ENCODE measurements at places on chromosomes 7 and 10.

DNA sequence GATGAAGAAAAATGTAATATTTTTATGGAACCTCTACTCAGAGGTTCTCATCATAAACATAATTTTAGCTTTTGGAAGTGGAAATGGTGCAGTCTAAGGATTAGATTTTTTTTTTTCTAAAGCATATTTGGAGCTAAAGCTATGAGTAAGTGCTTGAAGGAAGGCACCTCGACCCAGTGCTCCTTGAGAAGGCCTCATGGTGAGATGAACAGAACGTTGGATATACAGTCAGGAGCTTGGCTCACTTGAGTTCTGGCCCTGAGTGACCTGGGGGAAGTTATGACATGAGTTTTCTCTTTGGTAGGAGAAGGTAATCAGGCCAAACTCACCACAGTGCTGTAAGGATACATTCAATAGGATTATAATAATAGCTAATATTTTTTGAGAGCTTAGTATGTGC lies 163.3 kb downstream of the JCAD start:
- DNase-seq: no peak

DNA sequence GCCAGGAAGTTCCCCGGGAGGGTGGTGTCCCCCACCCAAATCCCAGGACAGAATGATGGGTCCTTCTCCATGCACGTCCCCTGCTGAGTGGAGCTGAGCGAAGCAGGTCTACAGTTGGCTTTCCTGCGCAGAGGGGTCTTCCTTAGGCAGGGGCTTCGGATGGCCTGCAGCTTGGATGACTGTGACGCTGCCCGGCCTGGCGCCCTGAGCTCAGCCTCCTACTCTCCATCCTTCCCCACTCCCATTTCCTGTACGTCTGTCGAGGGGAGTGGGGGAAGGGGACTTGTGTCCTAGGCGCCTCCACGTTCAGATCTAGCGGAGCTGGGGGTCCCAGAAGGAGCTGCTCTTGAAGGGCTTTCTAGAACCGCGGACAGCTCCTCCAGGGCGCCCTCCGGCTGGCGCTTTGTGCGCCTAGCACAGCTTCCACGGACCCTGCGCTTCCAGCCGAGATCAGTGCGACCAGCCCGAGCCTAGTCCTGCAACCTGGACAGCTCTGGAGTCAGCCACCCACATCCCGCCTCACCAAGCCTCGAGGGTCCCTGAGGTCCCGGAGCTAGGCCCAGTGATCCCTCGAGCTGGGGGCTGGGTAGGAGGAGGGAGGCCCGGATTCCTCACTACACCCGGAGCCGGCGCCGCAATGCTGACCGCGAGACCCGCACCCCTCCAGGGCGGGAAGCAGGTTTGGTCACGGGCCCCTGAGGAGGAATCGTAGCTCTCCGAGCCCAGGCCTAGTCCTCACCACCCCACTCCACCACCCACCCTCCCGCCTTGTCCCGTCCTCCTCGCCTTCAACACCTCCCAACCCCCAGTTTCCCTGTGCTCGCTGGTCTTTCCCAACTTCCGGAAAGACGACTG lies 1.9 kb downstream of the GRID1 start:
- no peak for DNase-seq

- no peak for DNase-seq
Observed at GRCh38 chr7:84841809-84842208, 345.0 kb downstream of the SEMA3D start.

DNA sequence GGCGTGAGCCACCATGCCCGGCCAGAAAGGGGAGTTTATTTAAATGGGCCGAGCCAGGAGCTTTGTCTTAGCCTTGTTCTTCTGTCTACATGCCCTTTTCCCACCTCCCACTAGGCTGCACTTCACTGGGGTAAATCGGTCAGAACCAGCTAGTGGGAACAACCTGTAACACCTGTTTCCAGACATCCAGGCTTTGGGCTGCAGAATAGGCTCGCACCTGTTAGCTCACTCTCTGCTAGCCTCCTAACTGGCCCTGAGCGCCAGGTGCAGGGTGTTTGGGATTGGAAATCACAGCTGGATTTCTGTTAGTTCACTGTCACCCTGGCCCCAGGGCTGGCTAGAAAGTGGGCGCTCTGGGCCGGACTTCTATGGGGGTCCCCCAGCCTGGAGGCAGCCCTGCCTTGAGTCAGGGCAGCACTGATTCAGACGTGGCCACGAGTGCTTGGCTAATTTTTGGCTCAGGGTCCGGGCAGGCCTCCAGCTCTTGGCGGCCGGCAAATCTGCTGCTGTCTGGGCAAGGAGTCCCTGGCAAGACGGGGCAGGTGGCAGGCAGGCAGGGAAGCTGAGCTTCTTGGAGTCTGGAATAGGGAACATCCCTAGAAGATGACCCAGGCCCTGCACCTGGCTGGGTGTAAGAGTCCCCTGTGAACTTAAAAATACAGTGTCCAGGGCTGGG lies 48.6 kb downstream of the GTF2IRD1 start:
- DNase-seq: no peak

- no peak for DNase-seq
Observed at GRCh38 chr7:120723465-120724385, 134.2 kb downstream of the TSPAN12 start.

DNA sequence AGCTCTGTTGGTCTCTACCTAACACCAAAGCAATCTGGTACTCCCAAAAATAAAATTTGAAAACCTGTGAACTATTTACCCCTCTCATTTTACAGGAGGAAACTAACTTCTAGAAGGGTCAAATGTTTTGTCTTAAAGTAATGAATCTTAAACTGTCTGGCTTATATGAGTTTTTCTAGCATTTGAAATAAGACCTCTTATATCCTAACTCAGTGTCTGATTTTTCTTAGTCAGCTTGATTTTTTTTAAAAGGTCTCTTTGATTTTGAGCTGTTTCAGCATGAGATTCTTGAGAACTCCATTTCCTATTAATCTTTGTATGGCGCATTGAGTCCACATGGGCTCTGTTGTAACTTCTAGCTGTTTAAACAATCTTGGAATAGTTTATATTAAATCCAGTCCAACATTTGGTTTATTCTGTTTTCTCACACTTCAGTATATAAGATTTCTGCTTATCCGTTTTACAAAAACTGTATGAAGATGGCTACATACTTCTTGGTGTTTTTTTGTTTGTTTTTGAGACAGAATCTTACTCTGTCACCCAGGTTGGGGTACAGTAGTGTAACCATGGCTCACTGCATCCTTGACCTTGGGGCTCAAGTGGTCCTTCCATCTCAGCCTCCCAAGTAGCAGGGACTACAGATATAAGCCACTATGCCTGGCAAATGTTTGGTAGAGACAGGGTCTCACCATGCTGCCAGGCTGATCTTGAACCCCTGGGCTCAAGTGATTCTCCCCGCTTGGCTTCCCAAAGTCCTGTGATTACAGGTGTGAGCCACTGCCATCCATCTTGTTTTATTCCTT lies 91.1 kb downstream of the PPP1R9A start:
- no peak for DNase-seq

DNA sequence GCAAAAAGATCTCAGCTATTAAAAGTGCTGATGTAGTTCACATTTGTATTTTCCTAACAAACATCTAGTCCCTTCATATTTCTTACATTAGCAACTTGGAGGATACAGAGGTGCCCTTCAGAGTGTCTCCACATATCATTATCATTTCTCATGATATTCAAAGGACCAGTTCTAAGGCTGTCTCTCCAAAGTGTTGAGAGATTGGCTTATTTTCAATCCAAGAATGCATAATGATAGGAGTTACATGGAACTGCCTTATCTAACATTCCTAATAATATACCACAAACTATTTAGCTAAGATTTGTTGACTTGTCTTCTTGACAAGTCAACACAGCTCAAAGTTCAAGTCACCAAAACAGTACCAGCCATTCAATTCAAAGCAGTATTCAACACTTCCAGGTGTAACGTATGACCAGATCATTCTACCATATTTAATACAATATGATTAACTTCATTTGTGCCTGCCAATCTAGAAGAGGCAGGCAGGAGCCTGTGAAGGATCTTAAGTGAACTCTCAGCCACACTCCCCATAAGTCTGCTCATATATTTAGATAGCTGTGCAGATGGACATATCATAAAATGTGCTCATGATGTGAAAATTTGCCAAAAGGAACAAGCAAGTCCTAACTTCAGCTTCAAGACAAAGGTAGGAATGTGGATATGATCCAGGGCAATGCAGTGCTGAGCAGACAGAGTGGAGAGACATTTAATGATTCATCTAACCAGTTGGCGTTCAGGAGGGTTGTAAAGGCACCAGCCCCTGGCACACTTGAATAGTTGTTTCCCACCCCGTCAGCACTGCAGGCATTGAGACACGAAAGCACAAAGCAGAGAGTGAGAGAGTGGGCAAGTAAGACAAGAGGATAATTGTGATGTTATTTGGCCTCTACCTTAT lies 108.3 kb downstream of the MTERF1 start:
- no peak for DNase-seq

- no peak for DNase-seq
Observed at GRCh38 chr7:22681852-22682657, 44.9 kb upstream of the IL6 start.

DNA sequence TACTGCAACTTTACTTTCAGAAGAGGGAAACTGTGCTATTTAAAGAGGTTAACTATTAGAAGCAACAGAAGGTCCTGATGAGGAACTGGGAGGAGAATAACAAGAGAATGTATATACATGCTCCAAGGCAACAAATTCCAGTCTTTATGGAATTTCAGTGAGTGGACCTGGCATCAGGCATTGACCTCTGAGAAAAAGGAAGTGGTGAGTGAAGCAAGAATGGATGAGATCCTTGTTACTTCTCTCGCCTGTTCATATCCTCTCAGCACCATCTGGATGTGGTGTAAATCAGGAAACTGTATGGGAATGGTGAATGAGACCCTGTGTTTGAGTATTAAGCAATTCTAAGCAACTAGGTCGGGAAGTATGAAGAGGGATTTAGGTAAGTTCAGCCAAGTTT lies 30.3 kb upstream of the KBTBD2 start:
- DNase-seq: no peak

GRCh38 chr7:17031906-17032551 lies 150.2 kb upstream of the AGR3 start:
- no peak for DNase-seq

GRCh38 chr7:137633133-137633532 lies 213.6 kb downstream of the DGKI start:
- DNase-seq: no peak

DNA sequence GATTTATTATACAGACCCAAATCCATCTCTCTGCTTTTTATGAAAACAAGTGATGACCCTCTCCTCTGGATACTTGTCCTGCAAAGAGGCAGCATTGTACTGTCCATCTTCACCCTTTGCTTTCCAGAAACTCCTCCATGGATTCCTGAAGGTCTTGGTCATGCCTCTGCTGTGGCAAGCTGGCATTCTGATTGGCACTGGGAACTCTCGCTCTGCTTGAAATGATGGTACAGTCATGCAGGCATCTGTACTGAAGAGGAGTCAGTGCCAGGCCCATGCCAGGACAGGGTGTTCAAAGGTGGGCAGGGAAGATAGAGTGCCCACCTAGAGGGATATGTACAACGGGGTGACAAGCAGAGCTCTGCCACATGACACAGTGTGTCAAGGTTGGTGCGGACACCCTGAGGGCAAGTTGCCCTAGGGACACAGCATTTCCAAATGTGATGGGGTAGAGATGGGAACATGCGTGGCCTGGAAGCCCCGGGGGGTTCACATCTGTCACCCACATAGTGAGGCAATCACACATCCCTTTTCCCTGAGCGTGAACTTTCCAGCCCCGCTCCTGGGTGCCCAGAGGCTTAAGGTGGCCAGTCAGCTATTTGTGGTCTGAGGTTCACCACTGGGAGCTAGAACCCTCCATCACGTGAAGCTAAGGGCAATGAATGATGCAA lies 235.7 kb upstream of the TCERG1L start:
- DNase-seq: no peak

Measured in CD4-positive, alpha-beta T cell treated with Interleukin-6 at 100 ng/mL for 8 hours (primary cell).